ENCODE measurements at places on chromosomes 5 and 9.
A peak's percentile ranks its signal among the peaks of the same experiment; 100 is the strongest.

- peak; percentile 60 for DNase-seq
Observed at GRCh38 chr5:10524376-10525123, 39.3 kb upstream of the ANKRD33B start.

- DNase-seq: peak; percentile 4
Observed at GRCh38 chr9:32351845-32352244, 32.6 kb upstream of the ACO1 start.

DNA sequence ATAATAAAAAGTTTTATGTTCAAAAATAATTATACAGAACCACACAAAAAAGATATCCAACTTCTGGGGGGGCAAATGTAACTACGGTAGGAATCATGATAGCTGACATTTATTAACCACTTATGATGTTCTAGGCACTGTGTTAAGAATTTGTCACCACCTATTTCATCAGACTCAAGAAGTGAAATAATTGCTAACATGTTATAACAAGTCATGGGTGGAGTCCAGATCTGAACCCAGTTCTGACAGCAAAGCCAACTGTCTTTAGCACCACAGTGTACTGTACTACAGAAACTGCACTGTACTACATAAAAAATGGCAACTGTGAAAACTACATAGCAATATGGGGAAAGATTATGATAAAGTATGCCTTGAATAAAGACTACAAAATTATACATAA, 3.0 kb upstream of the SAP30L start:
- DNase-seq: no peak

DNA sequence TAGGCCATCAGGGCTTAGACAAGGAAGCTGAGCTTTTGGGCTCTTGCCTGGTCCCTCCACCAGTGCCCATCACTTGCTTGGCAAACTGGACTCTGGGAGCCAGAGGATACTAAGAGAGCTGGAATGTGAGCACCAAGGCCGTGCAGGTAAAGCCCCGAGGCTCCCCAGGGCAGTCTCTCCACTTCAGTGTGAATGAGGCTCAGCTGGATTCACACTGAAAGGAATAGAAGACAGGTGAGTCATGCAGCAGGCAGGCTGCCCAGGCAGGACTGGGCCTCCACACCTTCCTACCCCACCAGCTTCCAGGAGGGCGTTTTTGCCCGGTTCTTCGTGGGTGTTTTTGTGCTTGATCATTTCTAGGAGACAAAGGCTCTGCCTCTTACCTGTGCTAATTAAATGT, 7.3 kb upstream of the CTSV start:
- DNase-seq: no peak

DNA sequence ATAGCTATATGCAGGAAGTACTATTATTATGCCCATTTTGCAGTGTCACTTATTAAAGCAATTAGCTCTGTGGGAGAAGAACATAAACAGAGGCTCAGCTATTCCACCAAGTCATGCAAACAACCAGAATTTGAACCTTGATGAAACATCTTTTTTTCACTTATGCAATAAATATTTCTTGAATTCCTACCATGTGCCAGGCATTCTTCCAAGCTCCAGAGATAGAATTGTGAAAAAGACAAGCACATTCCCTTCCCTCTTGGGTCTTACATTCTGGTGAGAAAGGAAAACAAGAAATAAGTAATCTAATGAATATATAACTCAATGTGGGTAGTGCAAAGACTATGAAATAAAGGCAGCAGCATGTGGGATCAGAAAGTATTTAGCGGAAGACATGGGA, 32.1 kb upstream of the ADRB2 start:
- DNase-seq: peak; percentile 62

DNA sequence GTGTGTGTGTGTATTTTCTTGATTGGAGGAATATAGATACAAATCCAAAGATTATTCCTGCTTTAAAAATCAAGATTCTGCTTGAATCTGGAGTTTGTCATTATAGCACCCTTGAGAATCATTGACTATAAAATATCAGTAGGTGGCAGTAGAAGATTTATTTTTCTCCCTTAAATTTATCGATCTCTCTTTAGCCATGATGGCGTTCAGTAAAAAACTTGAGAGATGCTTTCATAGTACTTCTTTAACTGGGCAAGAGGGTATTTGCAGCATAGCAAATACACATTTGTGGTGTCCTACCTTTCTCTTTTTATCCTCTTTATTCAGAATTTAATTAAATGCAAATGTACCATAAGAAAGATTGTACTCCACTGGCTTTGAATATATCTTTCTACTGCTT, 307.7 kb downstream of the ADGRV1 start:
- peak; percentile 55 for DNase-seq

GRCh38 chr9:72030767-72031166, 29.6 kb downstream of the C9orf57 start:
- DNase-seq: no peak

- DNase-seq: no peak
Observed at GRCh38 chr9:105541838-105542237, 16.1 kb upstream of the FKTN start.

DNA sequence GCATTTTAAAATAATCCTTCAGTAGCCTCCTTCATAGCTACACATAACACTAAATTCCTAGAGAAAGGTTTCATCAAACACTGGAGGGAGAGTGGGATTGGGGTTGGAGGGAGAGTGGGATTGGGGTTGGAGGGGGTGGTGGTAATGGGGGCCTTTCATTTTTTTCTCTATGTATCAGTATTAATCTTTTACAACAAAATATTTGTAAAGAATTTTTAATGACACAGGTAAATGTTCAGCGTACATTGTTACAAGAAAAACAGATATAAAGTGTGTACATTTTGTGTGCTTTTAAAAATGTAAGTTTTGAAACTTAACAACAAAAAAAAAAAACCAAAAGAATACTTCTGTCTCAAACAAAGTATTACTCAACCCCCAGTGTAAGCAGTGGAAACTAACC, 266.4 kb downstream of the DENND1A start:
- DNase-seq: no peak

- DNase-seq: peak; percentile 15
Observed at GRCh38 chr5:6786786-6787495, 73.7 kb downstream of the TENT4A start.

DNA sequence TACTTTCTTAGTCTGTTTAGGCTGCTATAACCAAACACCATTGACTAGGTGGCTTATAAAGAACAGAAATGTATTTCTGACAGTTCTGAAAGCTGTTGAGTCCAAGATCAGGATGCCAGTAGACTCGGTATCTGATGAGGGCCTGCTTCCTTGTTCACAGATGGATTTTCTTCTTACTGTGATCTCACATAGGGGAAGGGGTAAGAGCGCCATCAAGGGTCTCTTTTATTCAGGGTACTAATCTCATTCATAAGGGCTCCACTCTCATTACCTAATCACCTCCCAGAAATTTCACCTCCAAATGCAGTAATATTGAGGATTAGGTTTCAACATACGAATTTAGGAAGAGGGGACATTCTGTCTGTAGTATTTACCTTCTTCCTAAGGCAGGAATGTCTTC, 384.0 kb upstream of the DMAC1 start:
- DNase-seq: no peak

DNA sequence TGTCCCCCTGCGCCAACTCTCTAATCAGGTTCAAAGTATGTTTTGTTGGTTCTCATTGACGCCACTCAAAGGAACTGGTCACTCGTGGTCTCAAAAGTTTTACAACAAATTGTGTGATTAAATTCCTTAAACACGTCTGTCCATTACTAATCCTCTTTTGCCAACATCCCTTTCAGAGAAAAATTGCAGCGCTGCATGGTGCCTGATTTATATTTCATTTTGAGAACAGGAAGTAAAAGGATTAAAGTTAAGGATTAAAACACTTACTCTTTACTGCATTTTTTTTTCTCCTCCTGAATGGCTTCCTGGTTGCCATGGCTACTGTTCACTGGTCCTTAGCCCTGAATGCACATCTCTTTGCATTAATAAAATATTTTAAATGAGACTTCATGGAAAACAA, 383.5 kb downstream of the GLIS3 start:
- no peak for DNase-seq

- DNase-seq: no peak
Observed at GRCh38 chr9:87805259-87805658, 77.4 kb upstream of the SPATA31E1 start.

- DNase-seq: no peak
Observed at GRCh38 chr5:127370631-127371030, 80.0 kb downstream of the MEGF10 start.

DNA sequence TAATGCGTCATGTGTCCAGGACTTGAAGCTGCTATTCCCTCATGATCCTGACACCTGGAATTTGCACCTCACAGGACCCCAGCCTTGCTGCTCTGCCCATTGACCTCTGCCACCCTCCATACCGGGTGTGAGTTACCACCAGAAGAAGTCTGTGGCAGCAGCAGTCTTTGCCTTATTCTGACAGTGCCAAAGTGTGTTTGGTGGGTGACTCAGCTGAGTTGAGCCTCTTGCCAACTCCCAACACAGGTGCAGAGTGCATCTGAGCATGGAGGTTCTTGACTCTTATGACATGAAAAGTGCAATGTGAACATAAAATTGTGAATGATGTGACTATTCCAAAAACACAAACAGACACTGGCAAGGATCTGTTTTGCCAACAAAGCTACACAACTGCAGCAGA, 1166.5 kb upstream of the CDH18 start:
- peak; percentile 1 for DNase-seq

- DNase-seq: peak; percentile 48
Observed at GRCh38 chr9:88533951-88534455, 975 bp upstream of the NXNL2 start.

DNA sequence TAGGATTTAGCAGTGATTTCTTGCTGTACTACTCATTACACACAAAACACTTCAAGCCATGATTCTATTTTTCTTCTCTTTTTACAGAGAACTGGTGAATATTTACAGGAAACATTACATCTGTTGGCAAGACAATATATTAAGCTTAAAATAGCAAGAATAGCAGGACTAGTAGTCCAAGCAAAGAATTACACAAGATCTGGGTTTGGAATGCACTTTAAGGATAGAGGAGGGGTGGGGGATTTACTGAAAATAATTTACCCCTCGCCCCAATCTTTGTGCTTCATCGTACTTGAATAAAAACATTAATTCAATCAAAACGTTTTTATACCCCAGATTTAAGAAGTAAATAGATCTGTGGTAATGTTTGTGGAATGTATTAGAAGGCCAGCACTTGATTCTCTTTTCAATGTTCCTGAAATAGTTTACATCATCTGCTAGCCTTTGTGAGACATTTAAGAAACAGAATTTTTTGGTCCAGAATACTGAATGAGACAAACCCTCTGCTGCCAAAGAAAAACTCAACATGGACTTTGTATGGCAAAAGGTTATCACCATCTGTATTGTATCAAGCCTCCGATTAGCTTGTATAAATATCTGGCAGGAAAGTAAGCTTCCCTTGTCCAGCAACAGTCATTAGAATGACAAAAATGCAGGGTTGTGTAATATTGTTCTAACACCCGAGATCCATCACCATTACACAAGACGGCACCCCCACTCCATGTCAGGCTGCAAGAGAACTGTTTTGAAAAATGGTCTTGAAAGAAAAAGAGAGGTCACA, 23.8 kb downstream of the SVEP1 start:
- peak; percentile 97 for DNase-seq

GRCh38 chr9:108119530-108120113, 630.1 kb upstream of the KLF4 start:
- no peak for DNase-seq

- no peak for DNase-seq
Observed at GRCh38 chr9:34691936-34692315, 850 bp upstream of the CCL19 start.

- no peak for DNase-seq
Observed at GRCh38 chr9:136403915-136404800, 4.2 kb upstream of the SNAPC4 start.

GRCh38 chr5:107556575-107556974, 114.2 kb downstream of the EFNA5 start:
- DNase-seq: no peak

DNA sequence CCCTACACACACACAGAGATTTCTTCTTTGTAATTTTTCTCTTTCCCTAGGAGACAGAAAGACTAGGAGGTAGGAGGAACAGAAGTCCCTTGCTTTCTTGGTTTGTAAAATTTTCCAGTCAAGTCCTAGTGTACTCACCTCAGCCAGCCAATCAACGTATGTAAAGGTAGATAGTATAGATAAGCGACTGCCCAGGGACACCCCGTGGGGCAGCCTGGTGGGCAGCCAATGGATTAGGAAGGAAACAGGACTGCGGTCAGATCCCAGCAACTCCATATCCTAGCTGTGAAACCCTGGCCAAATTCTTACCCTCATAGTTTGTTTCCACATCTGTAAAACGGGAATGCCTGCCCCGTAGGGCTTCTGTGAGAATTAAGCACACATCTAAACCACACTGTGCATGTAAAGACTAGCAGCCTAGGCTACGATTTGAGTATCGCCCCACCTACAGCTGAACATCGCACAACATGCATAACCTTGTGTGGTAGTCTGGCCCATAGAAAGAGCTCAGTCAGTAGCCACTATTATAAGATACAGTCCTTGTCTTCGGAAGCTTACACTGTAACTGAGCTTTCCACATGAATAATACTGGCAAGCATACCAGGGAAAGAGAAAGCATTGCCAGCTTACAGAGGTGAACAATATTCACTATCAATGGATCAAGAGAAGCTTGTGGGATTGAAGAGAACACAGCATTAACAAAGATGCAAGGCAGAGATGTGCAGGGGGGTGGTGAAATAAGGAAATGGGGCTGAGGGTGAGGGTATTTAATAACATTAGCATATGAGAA, 353.4 kb upstream of the PANK3 start:
- DNase-seq: no peak

DNA sequence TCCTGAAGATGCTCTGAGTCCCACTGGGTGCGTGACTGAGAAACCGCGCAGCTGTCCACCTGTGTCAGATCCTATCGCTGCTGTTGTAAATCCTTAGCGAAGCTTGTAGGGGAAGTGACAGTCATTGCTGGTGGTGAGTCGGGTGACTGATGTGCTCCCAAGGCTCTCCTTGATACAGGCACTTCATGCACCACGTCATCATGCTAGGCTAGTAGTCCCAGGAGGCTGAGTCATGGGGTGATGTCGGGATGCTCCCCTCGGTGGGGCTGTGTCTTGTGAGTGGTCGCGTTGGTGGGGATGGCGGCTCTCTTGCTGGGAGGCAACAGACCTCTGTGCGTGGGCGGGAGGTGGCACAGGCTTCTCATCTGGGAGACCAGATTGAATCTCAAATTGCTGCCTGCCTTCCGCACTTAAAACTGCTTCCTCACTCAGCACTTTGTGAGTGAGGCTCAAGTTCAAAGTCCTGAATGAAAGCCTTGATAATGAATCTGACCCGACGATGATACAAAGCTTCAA, 84.7 kb downstream of the CSNK1A1 start:
- peak; percentile 78 for DNase-seq

DNA sequence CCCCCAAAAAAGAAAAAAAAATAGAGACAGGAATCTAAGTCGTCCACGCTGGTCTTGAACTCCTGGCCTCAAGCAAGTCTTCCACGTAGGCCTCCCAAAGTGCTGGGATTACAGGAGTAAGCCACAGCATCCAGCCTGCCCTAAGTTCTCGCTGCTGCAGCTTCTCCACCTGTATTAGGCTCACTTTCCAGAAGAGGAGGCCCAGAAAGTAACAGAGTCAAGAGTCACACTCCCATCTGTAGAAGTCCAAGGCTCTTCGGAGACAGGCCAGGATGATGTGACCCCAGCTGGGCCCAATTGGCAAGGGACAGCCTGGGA, 1.8 kb downstream of the EEIG1 start:
- no peak for DNase-seq

- no peak for DNase-seq
Observed at GRCh38 chr5:88924330-88924657, 41.3 kb upstream of the MEF2C start.

GRCh38 chr5:113325054-113325453, 109.7 kb downstream of the TSSK1B start:
- no peak for DNase-seq
